ENCODE measurements at places on chromosomes 1 and 21. TPM values are rescaled to one million over a fixed set of nuclear protein-coding genes. Genes with fewer than 3 reads are reported as not detected.

Gene CFHR3
- total RNA-seq = not detected

Gene SHE
- total RNA-seq = not detected

Gene AZIN2
- total RNA-seq = 2.6 TPM

Gene SLC9C2
- total RNA-seq = not detected

Gene CD84
- not detected for total RNA-seq

Gene RNU1-1
- under 0.01 TPM for total RNA-seq

Gene TBX15
- total RNA-seq = under 0.01 TPM

Gene NEXN
- 16.8 TPM for total RNA-seq

Gene GPR89B
- 12.6 TPM for total RNA-seq

Gene SIM2
- not detected for total RNA-seq

Gene CLCA1
- total RNA-seq = under 0.01 TPM

Gene CRNN
- total RNA-seq = not detected

Gene FCER1A
- total RNA-seq = not detected

Gene HES2
- total RNA-seq = not detected

Gene MPZ
- total RNA-seq = 2.9 TPM

Gene ABCG1
- 0.43 TPM for total RNA-seq

Gene SMIM1
- 1.7 TPM for total RNA-seq

Gene KLF17
- total RNA-seq = under 0.01 TPM

Gene TAS1R3
- under 0.01 TPM for total RNA-seq

Gene DYNLT5
- total RNA-seq = 1.7 TPM
